ENCODE measurements at places on chromosomes 12 and 14. TPM values are rescaled to one million over a fixed set of nuclear protein-coding genes. Genes with fewer than 3 reads are reported as not detected.

Gene C12orf56
- polyA plus RNA-seq, result 1.3 TPM

- DNase-seq, result no peak
Measured at GRCh38 chr12:108367436-108367835, 28.3 kb upstream of the CMKLR1 start.

Gene FIGNL2
- 4.2 TPM for polyA plus RNA-seq

Gene HOXC9
- 20.7 TPM for polyA plus RNA-seq

DNA sequence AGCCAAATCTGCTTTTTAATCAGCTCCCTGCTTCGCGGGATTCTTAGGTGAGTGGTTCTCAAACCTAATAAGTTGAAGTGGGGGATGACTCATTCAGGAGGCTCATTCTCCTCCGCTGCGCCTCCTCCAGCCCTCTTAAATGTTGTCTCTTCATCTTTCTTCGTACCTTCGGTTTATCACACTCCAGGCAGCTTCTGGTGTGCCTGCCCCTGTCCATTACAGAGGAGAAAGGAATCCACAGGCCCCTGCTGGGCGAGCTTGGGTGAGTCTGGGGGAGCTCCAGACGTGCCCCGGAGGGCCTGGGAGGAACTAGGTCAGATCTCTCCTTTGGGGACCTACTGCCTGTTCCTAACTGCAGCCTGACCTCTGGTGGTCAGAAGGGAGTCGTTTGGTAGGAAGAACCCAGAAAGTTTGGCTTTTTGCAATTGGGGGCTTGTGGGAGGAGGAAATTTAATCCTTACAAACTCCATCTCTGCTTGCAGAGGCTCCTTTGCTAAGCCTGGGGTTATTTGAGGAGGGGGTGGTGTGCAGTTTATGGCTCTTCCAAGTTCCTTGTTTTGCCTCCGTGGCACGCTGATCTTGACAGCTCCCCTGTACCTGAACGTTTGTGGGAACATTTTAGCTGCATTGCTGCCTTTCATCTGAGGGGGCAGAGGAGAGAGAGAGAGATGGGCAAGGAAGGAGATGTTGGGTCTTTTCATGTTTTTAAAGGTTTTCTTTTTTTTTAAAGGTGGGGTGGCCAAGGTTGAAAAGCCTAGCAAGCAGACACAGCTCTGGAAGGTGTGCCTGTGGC is 84.1 kb upstream of the GNG2 start:
- peak; percentile 37 for DNase-seq

Gene TC2N
- 14.4 TPM for polyA plus RNA-seq

GRCh38 chr12:122722387-122722786 is 5.8 kb upstream of the HCAR3 start:
- DNase-seq, result no peak

DNA sequence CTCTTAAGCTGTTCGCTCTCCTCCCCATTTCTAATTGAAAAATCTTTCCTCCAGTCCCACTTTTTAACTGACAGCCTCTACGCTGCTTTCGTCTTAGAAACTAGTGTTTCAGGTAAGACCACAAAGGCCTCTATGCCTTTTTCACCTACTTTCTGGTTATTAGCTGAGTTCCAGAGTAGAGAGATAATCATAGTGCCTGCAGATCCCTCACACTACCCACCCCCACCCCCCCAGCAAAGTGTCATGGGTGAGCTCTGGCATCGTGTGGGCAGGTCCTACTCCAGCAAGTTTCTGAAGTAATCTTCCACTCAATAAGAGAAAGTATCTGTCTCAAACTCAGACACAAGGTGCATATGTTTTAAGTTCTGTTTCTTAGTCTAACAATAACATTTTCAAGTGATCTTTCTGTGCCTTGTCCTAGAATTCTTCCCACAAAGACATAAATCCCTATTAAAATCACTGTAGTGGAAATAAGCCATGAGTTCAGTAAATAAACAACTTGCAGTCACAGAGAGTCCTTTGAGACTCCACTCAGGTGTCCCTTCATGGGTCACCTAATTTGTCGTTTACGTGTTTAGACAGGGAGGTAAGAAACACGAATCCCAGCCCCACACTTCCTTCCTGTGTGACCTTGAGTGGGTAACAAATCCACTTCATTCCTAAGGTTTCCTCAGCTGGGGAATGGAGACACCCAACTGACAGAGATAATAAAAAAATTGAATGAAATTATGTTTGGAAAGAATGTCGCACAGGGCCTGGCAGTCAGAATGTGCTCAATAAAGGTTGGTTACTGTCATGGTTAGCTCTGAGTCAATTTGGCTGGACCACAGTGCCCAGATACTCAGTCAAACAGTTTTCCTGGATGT is 228.9 kb upstream of the CAND1 start:
- DNase-seq, result no peak

GRCh38 chr12:103640831-103641230 is 53.8 kb downstream of the STAB2 start:
- no peak for DNase-seq

DNA sequence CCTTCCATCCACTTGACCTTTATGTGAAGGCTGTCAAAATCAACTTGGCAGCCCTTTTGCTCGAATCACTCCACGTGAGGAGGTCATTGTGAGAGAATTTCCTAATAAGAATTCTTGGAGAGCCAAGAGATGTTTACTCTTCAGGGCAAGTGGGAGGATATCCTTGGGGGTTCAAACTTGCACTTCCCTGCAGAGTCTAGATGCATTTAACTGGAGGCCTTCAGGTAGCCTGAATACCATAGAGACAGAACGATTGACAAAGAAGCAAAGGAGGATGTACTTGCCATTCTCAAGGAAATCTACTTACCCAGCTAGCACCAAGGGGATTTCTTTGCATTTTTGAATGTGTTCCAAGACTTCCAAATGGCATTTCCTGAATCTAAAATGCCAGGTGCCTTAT is 1702.6 kb upstream of the FLRT2 start:
- no peak for DNase-seq

Gene BCL11B
- 2.4 TPM for polyA plus RNA-seq

- DNase-seq, result no peak
Measured at GRCh38 chr14:49909016-49909415, 16.1 kb downstream of the ARF6 start.

DNA sequence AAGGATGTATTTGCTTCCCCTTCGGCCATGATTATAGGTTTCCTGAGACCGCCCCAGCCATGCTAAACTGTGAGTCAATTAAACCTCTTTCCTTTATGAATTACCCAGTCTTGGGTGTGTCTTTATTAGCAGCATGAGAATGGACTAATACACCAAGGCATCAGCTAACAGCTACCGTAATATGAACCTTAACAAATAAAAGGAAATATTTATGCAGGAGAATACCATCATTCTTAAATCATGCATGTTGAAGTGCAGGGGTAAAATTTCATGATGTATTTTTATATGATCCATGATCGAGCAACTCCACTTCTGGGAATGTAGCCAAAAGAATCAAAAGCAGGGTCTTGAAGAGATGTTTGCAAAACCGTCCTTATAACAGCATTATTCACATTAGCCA is 379.0 kb downstream of the NPAS3 start:
- DNase-seq, result no peak

Gene CACNA1C
- polyA plus RNA-seq, result 7.9 TPM

DNA sequence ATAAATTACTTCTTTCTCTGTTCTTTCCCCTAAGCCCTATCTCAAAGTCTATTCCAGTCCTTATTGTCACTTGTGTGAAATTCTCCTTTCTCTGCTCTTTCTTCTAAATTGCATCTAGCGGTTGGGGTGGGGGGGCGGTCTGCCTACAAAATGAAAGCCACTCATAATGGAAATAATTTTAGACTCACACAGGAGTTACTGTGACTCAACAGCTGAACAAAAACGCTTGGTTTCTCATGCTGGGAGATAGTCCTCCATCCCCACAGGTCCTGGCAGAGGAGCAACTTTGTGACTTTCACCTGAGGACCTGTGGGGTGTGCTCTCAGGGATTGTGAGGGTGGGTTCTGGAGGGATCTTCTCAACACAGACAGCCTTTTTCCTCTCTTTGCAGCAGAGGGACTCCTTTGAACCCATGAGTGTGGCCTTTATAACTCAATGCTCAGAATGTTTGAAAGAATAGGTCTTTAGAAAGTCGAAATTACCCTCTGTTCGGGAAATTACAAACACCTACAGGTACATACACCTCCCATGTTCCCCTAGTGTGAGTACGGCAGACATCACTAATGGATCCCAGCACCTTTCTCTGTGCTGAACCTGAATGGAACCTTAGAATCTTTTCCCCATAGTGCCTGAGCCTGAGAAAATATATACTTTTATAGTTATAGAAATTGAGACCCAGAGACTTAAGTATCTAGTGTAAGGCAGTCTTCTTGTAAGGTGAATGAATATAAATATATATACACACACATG is 109.7 kb downstream of the CHST11 start:
- DNase-seq, result no peak

GRCh38 chr14:56759633-56760032 is 50.6 kb downstream of the OTX2 start:
- no peak for DNase-seq

- DNase-seq, result no peak
Measured at GRCh38 chr14:81509321-81509720, 24.3 kb downstream of the SEL1L start.

- no peak for DNase-seq
Measured at GRCh38 chr12:49129332-49130150, 1.7 kb downstream of the TUBA1B start.

Gene ATP5F1B
- polyA plus RNA-seq, result 1,040 TPM

DNA sequence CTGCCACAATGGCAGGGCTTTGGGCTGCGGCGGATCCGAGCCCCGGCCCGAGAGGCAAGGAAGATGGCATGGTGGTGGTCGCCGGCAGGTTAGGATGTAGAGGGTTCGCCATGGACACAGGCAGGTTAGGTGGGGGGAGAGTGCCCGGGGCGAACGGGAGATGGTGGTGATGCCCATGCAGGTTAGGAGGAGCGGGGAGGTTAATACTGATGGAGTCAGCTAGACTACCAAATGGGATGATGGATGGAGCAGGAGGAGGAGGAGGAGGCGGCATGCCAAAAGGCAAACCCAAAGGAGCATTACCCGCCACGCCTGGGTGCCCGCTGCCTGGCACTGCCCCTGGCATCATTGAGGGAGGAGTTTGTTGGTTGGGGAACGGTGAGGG is 6.2 kb downstream of the MYL6 start:
- DNase-seq, result no peak

DNA sequence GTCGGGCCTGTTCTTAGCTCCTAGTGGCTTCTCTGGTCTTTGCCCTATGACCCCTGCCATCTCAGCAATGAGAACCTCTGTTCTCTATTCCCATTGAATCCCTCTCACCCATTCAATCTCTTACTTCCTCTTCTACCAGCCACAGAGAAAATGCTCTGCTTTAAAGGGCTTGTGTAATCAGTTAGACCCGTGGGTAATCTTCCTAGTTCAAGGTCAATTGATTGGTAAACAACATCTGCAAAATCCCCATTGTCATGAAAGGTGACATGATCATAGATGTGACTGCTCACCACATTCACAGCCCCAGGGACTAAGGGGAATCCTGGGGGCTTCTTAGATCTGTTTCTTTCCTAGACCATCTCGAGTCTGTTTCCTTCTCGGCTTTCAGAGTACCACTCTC is 7.2 kb upstream of the CCDC197 start:
- no peak for DNase-seq

DNA sequence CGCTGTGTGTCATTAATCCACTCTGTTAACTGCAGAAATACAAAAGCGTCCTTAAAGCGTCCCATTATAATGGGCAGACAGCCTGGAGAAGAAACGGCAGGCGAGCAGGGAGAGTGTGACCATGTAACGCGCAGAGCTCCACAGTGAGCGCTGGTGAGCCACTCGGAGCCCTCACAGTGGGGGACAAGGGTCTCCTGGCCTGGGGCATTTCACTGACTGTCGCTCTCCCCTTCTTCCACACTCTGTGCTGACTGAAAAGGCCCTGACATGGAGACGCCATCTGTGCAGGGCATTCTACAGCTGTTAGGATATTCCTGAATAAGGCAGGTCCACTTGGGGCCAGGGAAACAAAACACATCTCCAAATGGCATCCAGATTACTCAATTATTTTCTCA is 24.2 kb downstream of the CCDC92 start:
- no peak for DNase-seq

- no peak for DNase-seq
Measured at GRCh38 chr14:69246331-69246730, 13.6 kb upstream of the GALNT16 start.

Gene CFAP54
- polyA plus RNA-seq, result 2.8 TPM

- no peak for DNase-seq
Measured at GRCh38 chr12:47207340-47207717, 127.6 kb upstream of the AMIGO2 start.

DNA sequence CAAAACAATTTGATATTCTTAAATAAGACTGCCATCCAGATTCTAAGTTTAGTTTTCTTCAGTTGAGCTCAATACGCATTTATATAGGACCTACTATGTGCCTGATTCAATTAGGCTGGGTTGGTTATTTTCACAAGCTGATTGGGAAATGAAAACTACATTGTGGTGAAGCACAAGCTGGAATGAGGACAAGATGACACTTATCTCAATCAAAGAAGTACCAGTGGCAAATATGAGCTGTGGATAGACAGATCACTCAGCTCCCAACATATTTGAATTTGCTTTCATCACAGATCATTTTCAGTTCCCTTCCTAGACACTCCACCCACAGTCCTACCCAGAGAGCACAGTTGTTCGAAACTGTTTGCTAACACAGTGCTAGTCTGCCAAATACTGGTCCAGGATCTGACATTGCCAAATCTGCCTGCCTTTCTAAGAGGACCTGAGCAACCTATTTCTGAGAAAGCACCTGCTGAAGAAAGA is 74.7 kb downstream of the LLPH start:
- DNase-seq, result no peak

DNA sequence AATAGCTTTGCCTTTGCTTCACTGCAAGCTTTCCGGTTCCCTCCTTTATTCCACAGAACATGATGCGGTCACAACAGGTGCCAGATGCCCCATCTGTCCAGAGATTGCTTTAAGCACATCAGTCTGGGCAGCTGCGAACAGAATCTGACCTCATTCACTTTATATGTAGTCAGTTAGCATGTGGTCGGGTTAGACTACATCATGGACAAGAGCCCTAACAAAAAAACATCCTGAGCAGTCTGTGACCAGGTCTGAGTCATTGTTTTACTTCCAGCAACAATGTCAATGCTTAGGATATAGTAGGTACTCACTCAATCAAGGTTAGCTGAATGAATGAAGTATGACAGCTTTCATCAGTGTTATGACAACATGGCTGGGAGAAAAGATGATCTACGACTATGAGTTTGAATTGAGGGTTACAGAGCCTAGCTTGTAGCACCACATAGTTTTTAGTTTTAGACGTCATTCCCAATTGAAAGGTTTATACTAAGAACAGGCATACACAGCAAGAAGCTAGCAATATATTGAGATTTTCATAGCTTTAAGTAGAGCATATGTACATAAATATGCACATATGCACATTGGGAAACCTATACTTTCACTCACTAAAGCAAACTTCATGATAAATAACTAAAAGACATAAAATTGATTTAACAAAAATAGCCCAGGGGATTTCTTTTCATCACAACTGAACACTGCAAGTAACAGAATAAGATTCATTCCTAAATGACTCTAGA is 64.2 kb upstream of the TMCC3 start:
- DNase-seq, result no peak
